Osteoblast (primary cell): ENCODE measurements at places on chromosomes 12 and 14.

DNA sequence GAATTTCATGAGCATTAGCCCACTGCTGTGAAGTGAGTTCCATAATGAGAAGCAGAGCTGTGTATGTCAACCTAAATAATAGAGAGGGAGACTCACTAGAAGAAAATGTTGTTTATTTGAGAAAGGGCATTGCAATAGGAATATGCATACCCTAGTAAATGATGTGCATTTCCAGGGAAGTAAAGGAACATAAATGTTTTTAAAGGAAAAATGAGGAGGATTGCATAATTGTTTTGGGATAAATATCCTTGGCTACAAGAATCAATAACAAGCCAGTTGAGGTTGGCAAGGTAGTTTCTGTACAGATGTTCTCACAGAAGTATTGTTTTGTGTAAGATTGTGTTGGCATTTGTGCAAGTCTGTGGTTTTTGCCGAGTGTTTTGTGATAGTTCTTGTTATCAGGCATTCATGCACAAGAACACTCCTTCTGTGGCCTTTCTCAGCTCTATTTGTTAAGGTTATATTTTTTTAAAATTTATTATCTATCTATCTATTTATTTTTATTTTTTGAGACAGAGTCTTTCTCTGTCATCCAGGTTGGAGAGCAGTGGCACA lies 47.1 kb downstream of the EMP1 start:
- DNase-seq = no peak

DNA sequence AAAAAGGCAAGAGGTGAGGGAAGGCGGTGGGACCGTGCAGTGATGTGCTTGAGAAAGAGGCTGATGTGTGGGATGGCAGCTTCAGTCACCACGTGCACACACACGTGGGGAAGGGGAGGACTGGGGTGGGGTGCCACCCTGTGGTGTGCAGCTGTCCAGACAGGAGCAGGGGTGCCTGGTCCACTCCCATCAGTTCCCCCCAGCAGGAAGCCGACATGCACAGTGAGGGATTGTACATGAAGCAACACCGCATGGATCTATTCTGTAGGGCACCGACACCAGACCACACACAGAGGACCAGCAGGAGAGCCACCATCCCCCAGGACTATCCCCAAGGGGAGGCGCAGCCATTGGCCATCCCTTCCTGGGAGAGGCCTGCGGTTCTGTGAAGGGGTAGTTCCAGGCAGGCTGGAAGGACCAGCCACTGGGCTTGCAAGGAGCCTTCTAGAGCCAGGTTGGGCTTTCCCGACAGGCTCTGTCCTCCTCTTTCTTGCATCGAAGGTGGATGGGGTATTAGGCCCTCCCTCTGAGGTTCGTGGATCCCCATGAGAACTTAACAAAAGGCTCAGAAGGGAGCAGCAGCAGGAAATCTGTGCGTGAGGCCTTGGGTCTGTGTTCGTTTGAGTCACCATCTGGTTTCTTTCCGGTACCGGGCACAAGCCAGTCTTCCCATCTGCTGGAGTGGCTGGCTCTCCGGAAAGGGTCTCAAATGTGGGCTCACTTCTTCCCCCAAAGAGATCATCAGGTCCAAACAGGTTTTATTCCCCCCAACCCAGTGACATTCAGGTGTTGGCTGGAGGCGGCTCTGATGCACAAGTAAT lies 59.8 kb downstream of the PLEKHG3 start:
- DNase-seq = peak; percentile 93

DNA sequence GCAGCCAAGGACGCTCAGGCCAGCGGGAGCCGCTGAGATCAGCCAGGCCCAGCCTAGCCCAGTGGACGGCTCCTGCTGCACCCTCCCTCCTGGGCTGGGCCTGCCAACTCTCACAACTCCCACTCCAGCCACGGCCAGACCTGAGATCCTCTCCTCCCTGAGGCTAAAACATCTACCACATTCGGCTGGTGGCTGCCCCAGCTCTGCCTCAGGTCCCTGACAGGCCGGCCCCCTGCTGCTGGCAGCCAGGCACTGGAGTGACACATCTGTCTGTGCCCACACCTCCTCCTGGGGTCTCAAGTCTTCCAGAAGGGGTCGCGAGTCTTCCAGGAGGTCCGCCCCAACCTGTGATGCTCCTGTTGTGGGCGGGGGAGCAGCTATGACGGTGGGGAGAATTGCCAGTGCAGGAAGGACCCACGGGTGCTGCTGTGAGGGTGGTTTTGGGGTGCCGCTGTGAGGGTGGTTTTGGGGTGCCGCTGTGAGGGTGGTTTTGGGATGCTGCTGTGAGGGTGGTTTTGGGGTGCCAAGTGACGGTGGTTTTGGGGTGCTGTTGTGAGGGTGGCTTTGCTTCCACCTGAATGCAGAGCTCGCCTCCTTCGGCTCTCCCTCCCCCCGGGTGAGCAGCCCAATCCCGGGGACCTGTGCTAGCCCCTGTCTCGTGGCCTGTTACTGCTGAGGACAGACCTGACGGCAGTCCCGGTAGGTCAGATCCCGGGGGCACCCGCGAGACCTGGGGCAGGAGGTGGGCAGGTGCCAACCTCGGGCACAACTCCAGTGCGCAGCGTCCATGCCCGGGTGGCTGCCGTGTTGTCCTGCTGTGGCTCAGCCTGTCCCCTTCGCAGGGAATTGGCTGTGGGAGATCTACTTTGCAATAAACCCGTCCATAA lies 27.5 kb upstream of the C14orf180 start:
- peak; percentile 80 for DNase-seq

GRCh38 chr12:84802161-84802560 lies 110.4 kb downstream of the SLC6A15 start:
- DNase-seq = no peak

GRCh38 chr14:69648480-69649451 lies 37.4 kb downstream of the SUSD6 start:
- DNase-seq = peak; percentile 72

- DNase-seq = no peak
Measured at GRCh38 chr14:58066115-58066514, 85.9 kb downstream of the ARMH4 start.

- no peak for DNase-seq
Measured at GRCh38 chr12:67220065-67220464, 49.1 kb upstream of the CAND1 start.

- no peak for DNase-seq
Measured at GRCh38 chr12:286531-287300, 24.1 kb upstream of the SLC6A13 start.

DNA sequence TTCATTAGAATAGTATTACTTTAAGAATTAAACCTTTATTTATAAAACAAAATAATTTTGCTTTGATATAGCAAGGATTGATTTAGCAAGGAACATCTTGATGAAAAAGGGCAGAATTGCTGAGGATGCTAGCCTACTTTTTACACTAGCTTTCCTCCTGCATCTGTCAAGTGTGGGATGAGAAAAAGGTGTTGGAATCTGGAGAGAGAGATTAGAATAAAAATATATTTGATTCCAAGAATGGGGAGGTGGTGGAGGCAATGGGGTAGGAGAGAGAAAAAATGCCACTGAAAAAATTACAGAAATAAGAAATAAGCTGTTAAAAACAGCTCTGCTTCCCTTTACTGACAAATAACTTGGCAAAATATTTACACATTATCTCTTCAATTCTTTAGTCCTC lies 98.9 kb downstream of the NUMB start:
- DNase-seq = no peak
